ENCODE measurements at places on chromosomes 1 and 21.

DNA sequence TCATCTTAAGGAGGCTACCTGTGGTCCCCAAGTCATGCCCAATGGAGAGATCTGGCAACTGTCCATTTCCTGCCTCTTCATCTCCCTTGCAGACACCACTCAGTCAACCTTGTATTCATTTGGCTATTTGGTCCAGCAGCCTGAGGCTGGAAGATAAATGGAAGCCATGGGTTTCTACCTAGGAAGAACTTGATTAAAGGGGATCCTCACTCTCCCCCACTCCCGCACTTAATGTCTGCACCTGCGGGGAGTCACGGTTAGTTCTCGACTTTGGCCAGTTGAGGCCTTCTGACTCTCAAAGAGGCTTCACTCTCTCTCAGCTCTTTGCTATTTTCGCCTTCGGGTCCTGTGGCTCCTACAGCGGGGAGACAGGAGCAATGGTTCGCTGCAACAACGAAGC, 8.4 kb upstream of the ATXN7L2 start:
- DNase-seq: no peak

GRCh38 chr1:11967028-11967547, 13.2 kb upstream of the MFN2 start:
- DNase-seq: no peak

- DNase-seq: no peak
These were observed 892.4 kb upstream of the B3GALT2 start for GRCh38 chr1:194078765-194079164.

DNA sequence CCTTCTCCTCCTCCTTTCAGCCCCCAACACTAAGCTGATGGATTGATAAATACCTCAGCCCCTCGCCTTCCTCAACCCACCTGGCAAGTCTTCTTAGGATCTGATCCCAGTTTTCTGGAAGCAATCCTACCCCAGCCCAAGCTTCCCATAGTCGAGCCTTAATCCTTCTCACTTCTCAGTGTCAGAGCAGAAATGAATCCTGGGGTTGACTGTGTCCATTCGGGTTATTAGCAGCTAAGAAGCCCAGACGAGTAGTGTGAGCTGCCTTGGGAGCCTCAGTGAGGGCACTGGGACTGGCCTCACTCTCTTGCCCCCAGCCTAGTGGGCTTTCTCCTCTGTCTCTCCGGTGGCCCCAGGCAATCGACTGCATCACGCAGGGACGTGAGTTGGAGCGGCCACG, 12.4 kb upstream of the PEAR1 start:
- no peak for DNase-seq

- DNase-seq: no peak
These were observed 126.0 kb downstream of the NR5A2 start for GRCh38 chr1:200153277-200154055.

GRCh38 chr1:201095581-201095980, 16.6 kb downstream of the CACNA1S start:
- DNase-seq: no peak

- no peak for DNase-seq
These were observed 1.7 kb downstream of the HECTD3 start for GRCh38 chr1:45009296-45009865.

- DNase-seq: no peak
These were observed 45.1 kb upstream of the TRIM67 start for GRCh38 chr1:231116738-231117137.

- DNase-seq: peak; percentile 47
These were observed at the start of gene ZYG11A for GRCh38 chr1:52842643-52843310. Gene ZYG11A (plus strand): TSS chr1:52842760. CDS start chr1:52842884, 124 bp downstream.

All from stimulated activated CD8-positive, alpha-beta memory T cell treated with anti-CD3 and anti-CD28 coated beads, Interleukin-15, amount 100 ng/mL, for 24 hours (primary cell).